ENCODE measurements at places on chromosomes 3 and 15.

GRCh38 chr3:27623085-27623753, 98.9 kb downstream of the EOMES start:
- no peak for DNase-seq

- DNase-seq: no peak
These were observed 16.3 kb downstream of the RGMA start for GRCh38 chr15:93072411-93073394.

- no peak for DNase-seq
These were observed 87.8 kb upstream of the RNU6-1 start for GRCh38 chr15:67927501-67928168.

GRCh38 chr3:88150371-88150770, 612 bp downstream of the C3orf38 start:
- no peak for DNase-seq

GRCh38 chr3:124837730-124838186, 49.4 kb downstream of the ITGB5 start:
- no peak for DNase-seq

- no peak for DNase-seq
These were observed 725 bp downstream of the CHL1 start for GRCh38 chr3:197149-197827.

- peak; percentile 44 for DNase-seq
These were observed 69.0 kb downstream of the RAB7A start for GRCh38 chr3:128794770-128795649.

GRCh38 chr3:2677501-2677900, 432.7 kb downstream of the IL5RA start:
- DNase-seq: no peak

GRCh38 chr3:6680119-6680806, 180.7 kb upstream of the GRM7 start:
- DNase-seq: no peak
